Right ventricle myocardium superior (tissue), 1 donor: ENCODE measurements at places on chromosomes 3 and 15. TPM values are rescaled to one million over a fixed set of nuclear protein-coding genes. Genes with fewer than 3 reads are reported as not detected.

TTBK2 gene
- 22.4 TPM for total RNA-seq

GRCh38 chr15:64162478-64162868 lies 349 bp downstream of the PPIB start:
- DNase-seq = no peak

ROBO2 gene
- 0.11 TPM for total RNA-seq

DPPA4 gene
- not detected for total RNA-seq
